ENCODE measurements at places on chromosomes 5 and 9.
A peak's percentile ranks its signal among the peaks of the same experiment; 100 is the strongest.

- no peak for DNase-seq
Observed at GRCh38 chr5:95619514-95620029, 315 bp upstream of the GPR150 start.

DNA sequence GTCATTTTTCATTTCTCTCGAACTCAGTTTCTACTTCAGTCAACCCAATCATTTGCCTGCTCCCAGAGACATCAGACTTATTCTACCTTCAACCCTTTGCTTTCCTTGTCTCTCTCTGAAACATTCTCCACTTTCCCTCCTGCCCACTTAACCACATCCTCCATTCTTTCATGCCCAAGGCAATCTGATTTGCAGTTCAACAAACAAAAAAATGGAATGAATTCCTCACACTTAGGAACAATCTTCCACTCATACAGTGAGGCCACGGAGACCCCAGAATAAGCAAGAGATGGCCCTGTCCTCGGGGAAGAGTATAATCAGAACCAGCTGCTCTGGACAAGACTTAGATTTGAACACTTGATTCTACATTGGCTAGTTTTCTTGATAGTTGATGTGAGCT, 180.5 kb downstream of the RFK start:
- no peak for DNase-seq

- no peak for DNase-seq
Observed at GRCh38 chr5:170788626-170789304, 5.2 kb downstream of the GABRP start.

DNA sequence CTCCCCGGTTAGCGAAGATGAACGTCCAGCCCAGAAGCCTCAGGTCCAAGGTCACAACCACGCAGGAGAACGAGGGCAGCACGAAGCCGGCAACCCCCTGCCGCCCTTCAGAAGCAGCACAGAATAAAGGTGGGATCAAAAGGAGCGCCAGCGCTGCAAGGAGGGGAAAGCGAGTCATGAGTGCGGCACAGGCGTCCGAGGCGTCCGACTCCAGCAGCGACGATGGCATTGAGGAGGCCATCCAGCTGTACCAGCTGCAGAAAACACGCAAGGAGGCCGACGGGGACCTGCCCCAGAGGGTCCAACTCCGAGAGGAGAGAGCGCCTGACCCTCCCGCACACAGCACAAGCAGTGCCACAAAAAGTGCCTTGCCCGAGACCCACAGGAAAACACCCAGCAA, 5.8 kb downstream of the PPP1R26 start:
- no peak for DNase-seq

DNA sequence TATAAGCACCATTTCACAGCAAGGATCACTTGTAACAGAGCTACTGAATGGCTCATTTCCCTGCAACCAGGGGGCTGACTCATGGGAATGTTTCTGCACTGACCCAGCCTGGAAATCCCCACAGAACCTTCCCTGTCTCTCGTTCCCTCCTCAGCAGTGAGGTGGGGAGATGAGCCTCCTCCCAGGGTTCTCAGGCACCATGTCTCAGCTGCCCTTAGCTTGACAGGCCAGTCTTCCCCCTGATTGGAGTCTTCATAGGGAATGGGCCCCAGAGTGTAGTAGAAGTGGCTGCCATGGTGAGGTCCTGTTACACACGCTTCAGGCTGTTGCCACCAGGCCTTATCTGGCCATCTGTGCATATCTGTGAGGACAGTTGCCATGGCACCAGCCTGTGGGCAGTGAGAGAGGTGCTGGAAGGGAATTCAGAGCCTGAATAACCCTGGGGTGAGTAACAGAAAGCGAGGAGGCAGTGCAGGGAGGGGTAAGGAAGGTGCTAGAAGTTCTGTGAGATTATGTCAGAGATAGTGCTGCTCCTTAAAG, 324.4 kb downstream of the ENC1 start:
- peak; percentile 78 for DNase-seq

DNA sequence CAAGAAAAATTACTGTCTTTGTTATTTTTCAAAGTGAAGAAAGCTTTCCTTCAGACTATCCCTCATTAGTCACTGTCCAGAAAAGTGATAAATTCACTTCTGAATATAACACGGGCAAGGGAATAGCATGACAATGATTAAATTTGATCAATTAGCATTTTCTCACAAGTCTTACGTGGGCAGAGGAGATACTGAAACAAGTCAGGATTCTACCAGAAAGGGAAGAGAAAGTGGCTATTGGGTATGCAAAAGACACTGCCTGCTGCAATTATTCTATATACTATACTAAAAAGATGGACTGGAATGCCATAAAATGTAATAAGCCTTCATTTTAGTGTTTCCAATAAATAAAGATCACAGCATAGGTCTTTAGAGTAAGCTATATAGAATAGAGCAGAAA, 7.4 kb downstream of the COX7C start:
- no peak for DNase-seq

DNA sequence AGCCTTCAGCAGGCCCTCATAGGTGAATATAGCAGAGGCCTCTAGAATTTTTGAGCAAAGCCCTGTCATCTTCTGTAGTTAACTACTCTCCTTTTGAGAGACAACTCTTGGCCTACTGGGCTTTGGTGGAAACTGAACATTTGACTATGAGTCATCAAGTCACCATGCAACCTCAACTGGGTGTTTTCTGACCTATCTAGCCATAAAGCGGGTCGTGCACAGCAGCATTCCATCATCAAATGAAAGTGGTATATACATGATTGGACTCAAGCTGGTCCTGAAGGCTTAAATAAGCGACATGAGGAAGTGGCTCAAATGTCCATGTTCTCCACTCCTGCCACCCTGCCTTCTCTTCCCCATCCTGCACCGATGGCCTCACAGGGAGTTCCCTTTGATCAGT, 1115.5 kb downstream of the TAF11L14 start:
- no peak for DNase-seq

Data from SW480 (cell line).